ENCODE measurements at places on chromosomes 7 and 10. TPM values are rescaled to one million over a fixed set of nuclear protein-coding genes. Genes with fewer than 3 reads are reported as not detected.

The SLC29A4 gene
- total RNA-seq = 38.2 TPM

The FMC1 gene
- 9.9 TPM for total RNA-seq

The TAS2R41 gene
- total RNA-seq = not detected

The PLAU gene
- total RNA-seq = 64.7 TPM

The RAPGEF5 gene
- 55.2 TPM for total RNA-seq

The OPN4 gene
- not detected for total RNA-seq

The ADRA2A gene
- 187 TPM for total RNA-seq

The LMOD2 gene
- not detected for total RNA-seq

The C10orf62 gene
- total RNA-seq = not detected

The TMEM270 gene
- total RNA-seq = not detected

The VKORC1L1 gene
- 147 TPM for total RNA-seq

The ZNF365 gene
- not detected for total RNA-seq

The CALML3 gene
- not detected for total RNA-seq

The CAV2 gene
- 170 TPM for total RNA-seq

The RSPH10B2 gene
- not detected for total RNA-seq

The LLCFC1 gene
- total RNA-seq = not detected

The ZNF282 gene
- 19.1 TPM for total RNA-seq

The EPO gene
- not detected for total RNA-seq

The MRC1 gene
- 267 TPM for total RNA-seq

All from mesenteric fat pad (tissue), 1 donor.